ENCODE measurements at places on chromosomes 7 and 10.

GRCh38 chr10:69217119-69217754, 2.9 kb upstream of the HKDC1 start:
- DNase-seq = no peak

GRCh38 chr10:13973742-13974141, 357.0 kb downstream of the FRMD4A start:
- DNase-seq = no peak

- DNase-seq = no peak
Observed at GRCh38 chr10:80539421-80540031, 1.8 kb downstream of the SH2D4B start.

- DNase-seq = no peak
Observed at GRCh38 chr7:28999895-29000716, 42.0 kb upstream of the TRIL start.

DNA sequence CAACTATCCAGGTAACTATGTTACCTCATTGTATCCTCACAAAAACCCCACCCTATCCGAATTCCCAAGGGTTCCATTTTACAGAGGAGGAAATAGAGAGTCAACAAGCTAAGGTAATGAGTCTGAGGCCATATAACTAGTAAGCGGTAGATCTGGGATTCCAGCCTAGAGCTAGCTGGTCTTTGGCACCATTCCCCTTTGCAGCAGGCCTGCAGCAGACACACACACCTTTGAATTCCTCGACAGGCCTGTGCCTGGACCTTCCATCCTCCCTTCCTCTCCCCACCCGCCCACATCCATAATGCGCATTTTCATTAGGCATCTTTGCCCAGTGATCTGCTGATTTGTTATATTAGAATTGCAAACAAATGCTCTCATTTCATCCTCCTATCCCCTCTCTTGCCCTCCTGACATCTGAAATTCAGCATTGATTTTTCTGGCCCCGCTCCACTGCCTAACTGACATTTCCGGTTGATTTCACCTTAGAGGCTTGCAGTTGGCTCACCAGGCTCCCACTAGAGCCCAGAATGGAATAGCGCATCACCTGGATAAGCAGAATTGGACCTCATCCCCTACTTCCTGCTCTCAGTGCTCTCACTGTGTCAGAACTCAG, 129.5 kb downstream of the PLXNA4 start:
- no peak for DNase-seq

- DNase-seq = no peak
Observed at GRCh38 chr7:122965306-122965705, 30.2 kb downstream of the TAS2R16 start.

DNA sequence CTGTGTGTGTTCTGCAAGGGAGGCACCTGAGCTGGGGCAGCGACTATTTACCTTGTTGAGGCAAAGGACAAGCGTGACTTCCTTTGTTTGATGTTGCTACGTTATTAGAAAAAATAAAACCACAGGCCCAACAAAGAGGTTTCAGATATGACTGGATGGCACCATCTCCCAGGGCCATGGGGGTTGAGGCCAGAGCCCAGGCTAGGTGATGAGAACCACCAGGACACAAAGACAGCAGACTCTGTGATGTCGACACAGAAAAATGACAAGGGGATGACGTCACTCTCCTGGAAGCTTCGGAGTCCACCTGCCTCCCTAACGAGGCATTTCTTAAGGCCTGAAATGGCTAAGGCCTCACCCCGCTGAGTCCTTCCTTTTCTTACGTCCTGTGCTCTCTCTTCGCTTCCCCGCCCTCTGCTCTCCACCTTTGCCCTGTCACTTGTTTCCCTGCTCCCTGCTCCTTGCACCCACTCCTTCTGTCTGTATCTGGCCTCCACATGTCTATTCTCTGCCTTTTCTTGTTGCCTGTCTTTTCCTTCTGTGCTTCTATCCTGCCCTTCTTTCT, 83.0 kb upstream of the ADRB1 start:
- DNase-seq = no peak

- DNase-seq = no peak
Observed at GRCh38 chr10:47262606-47263533, 37.1 kb upstream of the GDF10 start.

DNA sequence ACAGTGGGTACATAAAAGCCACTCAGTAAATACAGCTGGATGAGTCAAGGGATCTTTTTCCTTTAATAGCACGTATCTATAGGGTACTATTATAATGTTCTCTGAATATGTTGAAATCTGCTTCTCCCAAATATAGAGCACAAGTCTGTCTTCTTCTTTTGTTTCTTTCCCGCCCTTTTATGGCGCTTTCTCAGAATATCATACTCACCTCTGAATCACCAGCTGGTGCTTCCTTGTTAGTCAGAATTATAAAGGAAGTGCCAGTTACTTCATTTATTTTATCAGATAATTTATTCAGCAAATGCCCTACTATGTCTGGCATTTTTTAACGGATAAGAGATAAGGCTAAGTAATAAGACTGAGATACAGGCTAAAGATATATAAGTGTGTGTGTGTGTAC, 772.9 kb downstream of the SORCS3 start:
- no peak for DNase-seq

GRCh38 chr7:77235276-77235675, 35.7 kb upstream of the FGL2 start:
- DNase-seq = no peak

GRCh38 chr10:69033256-69033655, 44.7 kb downstream of the KIFBP start:
- DNase-seq = no peak

- DNase-seq = no peak
Observed at GRCh38 chr7:143901332-143901667, 676 bp downstream of the TCAF1 start.

- DNase-seq = no peak
Observed at GRCh38 chr7:134996097-134996550, 9.8 kb downstream of the AGBL3 start.

DNA sequence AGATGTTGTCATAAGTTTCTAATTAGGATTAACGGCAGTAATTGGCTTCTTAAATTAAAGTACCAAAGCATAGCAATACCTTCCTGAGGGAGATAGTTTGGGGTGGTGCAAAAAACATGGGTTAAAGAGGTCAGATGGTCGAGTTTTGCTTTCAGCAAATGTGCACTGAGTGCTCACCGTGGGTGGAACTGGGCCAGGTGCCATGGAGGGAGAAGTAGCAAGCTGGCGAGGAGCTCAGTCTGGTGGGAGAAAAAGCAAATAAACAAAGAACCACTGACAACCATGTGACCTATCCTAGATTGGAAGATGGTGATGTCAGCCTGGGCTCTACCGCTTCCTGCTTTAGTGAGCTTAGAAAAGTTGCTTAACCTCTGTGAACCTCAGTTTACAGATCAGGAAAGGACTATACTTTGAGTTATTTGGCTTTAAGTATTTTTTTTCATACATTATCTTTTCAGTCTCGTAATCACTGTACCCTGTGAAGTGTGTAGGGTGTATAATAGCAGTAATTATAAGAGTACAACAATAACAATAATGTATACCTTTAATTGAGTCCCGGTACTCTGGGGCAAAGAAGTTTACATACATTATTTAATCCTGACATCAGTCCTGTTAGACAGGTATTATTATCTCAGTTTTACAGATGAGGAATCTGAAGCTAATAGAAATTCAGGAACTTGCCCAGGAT, 69.0 kb upstream of the PDCD4 start:
- DNase-seq = no peak

DNA sequence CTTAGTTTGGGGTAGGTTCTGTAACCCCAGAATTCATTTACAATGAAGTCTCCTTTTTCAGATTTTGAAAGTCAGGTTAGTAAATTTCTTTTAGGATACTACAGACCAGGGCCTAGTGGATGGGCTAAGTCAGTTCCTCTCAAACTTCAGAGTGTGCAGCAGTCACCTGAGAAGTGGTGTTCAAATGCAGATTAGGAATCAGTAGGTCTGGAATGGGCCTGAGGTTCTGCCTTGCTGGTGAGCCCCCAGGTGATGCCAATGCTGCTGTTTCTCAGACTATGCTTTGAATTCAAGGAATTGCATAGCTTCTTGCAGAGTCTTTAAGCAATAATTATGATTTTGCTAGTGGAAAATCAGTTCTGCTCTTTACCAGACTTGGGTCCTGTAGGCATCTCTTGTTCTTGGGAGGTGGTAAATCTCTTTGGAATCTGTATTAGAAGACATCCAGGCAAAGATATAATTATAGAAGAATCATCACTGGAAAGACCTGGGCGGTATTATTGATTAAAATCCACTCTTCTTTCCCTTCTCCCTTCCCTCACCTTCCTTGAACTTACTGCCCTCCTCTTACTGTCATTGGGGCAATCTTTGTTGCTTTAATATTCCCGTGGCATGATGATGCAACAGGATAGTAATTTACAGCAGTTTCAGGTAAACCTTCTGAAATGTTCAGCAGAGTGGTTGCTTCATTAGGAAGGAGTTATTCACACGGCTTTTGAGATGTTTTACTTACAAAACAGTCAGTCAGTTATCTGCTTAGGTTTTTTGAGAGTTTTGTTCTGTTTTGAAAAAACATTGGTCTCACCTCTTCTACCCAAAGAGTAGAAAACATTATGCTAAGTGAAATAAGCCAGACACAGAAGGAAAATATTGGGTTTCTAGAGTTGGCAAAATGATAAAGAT, 87.2 kb downstream of the NRF1 start:
- no peak for DNase-seq

Data from activated T-cell treated with anti-CD3 and anti-CD28 coated beads, Interleukin-2, amount 50 U/mL, for 24 hours (primary cell).